ENCODE measurements at places on chromosomes 5 and 9. TPM values are rescaled to one million over a fixed set of nuclear protein-coding genes. Genes with fewer than 3 reads are reported as not detected.
A peak's percentile ranks its signal among the peaks of the same experiment; 100 is the strongest.

The SETX gene
- 34.8 TPM for total RNA-seq

The MOB3B gene
- 1.3 TPM for total RNA-seq

The FCHO2 gene
- total RNA-seq = 0.16 TPM

The FOXD1 gene
- total RNA-seq = 0.58 TPM

The WDR38 gene
- total RNA-seq = not detected

The LCN1 gene
- not detected for total RNA-seq

The LCN15 gene
- not detected for total RNA-seq

The CDH10 gene
- total RNA-seq = not detected

The LCN9 gene
- total RNA-seq = not detected

The HDHD3 gene
- 14.4 TPM for total RNA-seq

The SLC44A1 gene
- 7.4 TPM for total RNA-seq

The RNF224 gene
- total RNA-seq = not detected

The ZNG1E gene
- 55.1 TPM for total RNA-seq

The HTR4 gene
- not detected for total RNA-seq

The TIFAB gene
- total RNA-seq = not detected

The C5orf58 gene
- total RNA-seq = not detected

The EPB41L4B gene
- 0.74 TPM for total RNA-seq

The SPATA6L gene
- total RNA-seq = 0.44 TPM

The ITGA1 gene
- 9.9 TPM for total RNA-seq

GRCh38 chr5:173720286-173720952, 104.0 kb upstream of the BOD1 start:
- H3K4me1 ChIP-seq = no peaks in the 10 kb centered on the region
- peaks cover 13% of the 10 kb centered on the region for H3K27me3 ChIP-seq
- no peaks in the 10 kb centered on the region for H3K36me3 ChIP-seq
- DNase-seq = no peak

- DNase-seq = no peak
- peak overlapping the region; percentile 42 for H3K4me3 ChIP-seq
- H3K36me3 ChIP-seq = peaks cover 52% of the 10 kb centered on the region
These were observed 24.1 kb downstream of the AHRR start for GRCh38 chr5:345404-346195.

- peak; percentile 1 for DNase-seq
- H3K4me3 ChIP-seq = no peak overlapping the region
- no peaks in the 10 kb centered on the region for H3K27me3 ChIP-seq
- peaks cover 38% of the 10 kb centered on the region for H3K4me1 ChIP-seq
- H3K36me3 ChIP-seq = peaks cover 15% of the 10 kb centered on the region
These were observed 8.5 kb downstream of the GIN1 start for GRCh38 chr5:103111468-103111867.

- peaks cover 31% of the 10 kb centered on the region for H3K27me3 ChIP-seq
- H3K27ac ChIP-seq = no peak overlapping the region
- H3K36me3 ChIP-seq = no peaks in the 10 kb centered on the region
- no peak for DNase-seq
These were observed 86.7 kb upstream of the SLC30A5 start for GRCh38 chr5:69007163-69007562.

GRCh38 chr5:83927140-83927733, 206.6 kb upstream of the HAPLN1 start:
- no peak overlapping the region for H3K27ac ChIP-seq
- peaks cover 5% of the 10 kb centered on the region for H3K27me3 ChIP-seq

DNA sequence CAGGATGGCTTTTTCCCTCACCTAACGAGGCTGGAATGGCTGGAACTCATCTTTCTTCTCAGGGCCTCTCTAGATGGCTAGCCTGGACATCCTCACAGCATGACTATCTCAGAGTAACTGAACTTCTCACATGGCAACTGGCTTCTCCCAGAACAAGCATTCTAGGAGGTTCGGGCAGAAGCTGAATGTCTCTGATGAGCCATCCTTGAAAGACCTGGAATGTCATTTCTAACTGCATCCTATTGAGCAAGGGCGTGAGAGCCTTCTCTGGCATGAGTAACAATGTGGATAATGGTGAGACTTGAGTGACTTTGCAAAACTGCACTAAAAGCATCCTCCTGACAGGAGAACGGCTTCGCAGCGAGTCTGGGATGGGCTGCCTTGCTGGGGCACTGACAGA, 487.7 kb downstream of the MAT2B start:
- H3K27me3 ChIP-seq = no peaks in the 10 kb centered on the region
- no peak overlapping the region for H3K27ac ChIP-seq
- no peaks in the 10 kb centered on the region for H3K36me3 ChIP-seq
- no peaks in the 10 kb centered on the region for H3K4me1 ChIP-seq

GRCh38 chr5:105504-106070, 13.6 kb downstream of the PLEKHG4B start:
- DNase-seq = no peak
- no peaks in the 10 kb centered on the region for H3K36me3 ChIP-seq
- peaks cover 5% of the 10 kb centered on the region for H3K27me3 ChIP-seq
- H3K27ac ChIP-seq = no peak overlapping the region
- no peak overlapping the region for H3K4me3 ChIP-seq
- no peaks in the 10 kb centered on the region for H3K4me1 ChIP-seq

- H3K27ac ChIP-seq = peak overlapping the region; percentile 98
- H3K4me3 ChIP-seq = peak overlapping the region; percentile 88
- peaks cover 13% of the 10 kb centered on the region for H3K36me3 ChIP-seq
- peaks cover 27% of the 10 kb centered on the region for H3K27me3 ChIP-seq
- DNase-seq = peak; percentile 63
- H3K4me1 ChIP-seq = peaks cover 44% of the 10 kb centered on the region
These were observed 14.1 kb downstream of the TRIM7 start for GRCh38 chr5:181190711-181191525.

DNA sequence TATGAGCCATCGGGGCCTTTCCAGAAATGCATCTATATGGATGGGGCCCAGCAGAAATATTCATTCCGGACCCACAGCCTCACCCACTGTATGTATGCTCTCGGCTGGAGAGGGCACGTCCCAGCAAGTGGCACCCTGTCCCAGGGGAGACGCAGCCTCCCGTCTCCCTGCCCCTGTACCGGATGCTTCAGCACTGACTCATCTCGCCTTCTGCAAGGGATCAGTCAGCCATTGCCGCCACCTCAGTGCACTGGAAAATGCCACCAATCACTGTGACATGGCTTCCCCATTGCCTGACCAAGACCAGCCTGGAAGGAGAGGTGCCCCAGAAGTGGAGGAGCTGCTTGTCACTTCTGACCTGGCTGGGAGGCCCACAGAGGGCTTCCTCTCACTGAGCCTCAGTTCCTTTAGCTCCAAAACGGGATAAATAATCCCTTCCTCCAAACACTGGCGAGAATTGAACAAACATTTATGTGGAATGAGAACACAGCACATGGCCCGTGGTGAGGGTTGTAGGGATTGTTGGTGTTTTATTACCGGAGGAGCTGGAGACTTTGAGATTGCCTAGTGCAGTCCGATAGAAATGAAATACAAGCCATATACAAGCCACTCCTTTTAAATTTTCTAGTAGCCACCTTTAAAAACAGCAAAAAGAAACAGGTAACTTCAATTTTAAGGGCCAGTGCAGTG, 43.9 kb upstream of the ORM1 start:
- no peaks in the 10 kb centered on the region for H3K36me3 ChIP-seq
- H3K27me3 ChIP-seq = no peaks in the 10 kb centered on the region
- H3K4me1 ChIP-seq = peaks cover 2% of the 10 kb centered on the region

DNA sequence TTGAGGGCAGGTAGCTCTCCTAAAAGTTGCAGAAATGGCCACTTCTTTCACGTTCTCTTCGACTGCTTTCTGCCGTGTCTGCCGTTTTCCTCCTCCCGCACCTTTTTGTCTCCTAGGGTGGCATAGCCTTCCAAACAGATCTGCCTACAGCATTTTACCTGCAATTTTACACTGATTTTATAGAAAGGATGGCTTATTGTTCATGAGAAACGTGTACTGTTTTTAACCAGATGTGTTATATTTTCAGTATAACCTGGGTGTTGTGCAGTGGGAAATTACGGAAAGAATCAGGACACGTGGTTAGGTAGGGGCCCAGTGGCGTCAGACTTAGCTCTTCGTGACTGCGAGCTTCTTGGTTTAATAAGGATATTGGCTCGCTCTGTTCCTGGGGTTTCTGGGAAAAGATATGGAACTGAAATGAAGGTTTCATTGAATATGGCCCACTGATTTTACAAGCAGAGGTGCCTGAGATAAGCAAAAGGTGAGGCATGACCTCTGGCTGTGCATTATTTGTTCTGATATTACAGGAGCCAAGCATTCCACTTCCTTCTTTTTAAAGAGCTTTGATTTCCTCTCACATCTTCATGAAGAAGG, 43.7 kb upstream of the PRSS3 start:
- H3K4me3 ChIP-seq = no peak overlapping the region
- no peak for DNase-seq
- H3K36me3 ChIP-seq = no peaks in the 10 kb centered on the region

- no peak overlapping the region for H3K27ac ChIP-seq
- no peaks in the 10 kb centered on the region for H3K4me1 ChIP-seq
- DNase-seq = no peak
- no peaks in the 10 kb centered on the region for H3K36me3 ChIP-seq
- H3K4me3 ChIP-seq = no peak overlapping the region
These were observed 80.5 kb downstream of the NREP start for GRCh38 chr5:111676466-111676865.

GRCh38 chr5:5384660-5385330, 37.7 kb upstream of the ICE1 start:
- no peaks in the 10 kb centered on the region for H3K36me3 ChIP-seq
- H3K27me3 ChIP-seq = no peaks in the 10 kb centered on the region
- no peak overlapping the region for H3K27ac ChIP-seq
- no peak overlapping the region for H3K4me3 ChIP-seq
- DNase-seq = no peak

DNA sequence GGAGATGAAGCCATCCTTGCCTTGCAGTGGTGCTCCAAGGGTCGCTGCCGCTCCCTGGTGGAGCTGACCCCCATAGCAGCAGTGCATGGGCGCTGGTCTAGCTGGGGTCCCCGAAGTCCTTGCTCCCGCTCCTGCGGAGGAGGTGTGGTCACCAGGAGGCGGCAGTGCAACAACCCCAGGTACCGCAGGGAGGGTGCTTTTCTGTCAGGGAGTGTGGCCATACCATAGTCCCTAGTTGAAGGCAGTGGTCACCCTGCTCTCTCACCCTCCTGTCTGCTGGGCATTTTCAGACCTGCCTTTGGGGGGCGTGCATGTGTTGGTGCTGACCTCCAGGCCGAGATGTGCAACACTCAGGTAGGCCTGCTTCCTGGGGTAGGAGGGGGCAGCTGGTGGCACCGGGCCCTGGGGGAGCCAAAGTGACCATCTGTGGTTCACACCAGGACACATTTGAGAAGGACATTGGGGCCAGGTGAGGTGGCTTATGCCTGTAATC, 11.2 kb downstream of the ADAMTS13 start:
- H3K4me1 ChIP-seq = no peaks in the 10 kb centered on the region
- peaks cover 15% of the 10 kb centered on the region for H3K27me3 ChIP-seq
- no peak for DNase-seq
- H3K36me3 ChIP-seq = no peaks in the 10 kb centered on the region

DNA sequence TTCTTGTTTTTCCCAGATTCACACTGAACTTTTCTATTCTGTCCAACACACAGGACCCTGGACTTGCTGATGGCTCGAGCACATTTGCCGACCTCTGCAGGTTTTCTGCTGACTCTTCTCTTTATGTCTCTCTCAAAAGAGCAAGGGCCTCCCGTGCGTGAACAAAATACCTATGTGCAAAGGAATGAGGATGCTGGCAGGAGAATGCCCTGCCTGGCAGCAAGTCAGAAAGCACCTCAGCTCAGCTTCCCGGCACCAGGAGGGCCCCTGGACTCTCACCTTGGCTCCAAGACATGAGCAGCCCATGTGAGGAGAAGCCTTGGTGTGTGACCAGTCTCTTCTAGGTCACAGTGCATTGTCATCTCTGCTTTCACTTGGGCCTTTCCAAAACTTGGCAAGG, 36.1 kb downstream of the PAPPA start:
- no peak for DNase-seq
- H3K4me1 ChIP-seq = no peaks in the 10 kb centered on the region
- H3K27me3 ChIP-seq = peaks cover 4% of the 10 kb centered on the region
- no peak overlapping the region for H3K4me3 ChIP-seq
- no peaks in the 10 kb centered on the region for H3K36me3 ChIP-seq
- H3K27ac ChIP-seq = no peak overlapping the region

DNA sequence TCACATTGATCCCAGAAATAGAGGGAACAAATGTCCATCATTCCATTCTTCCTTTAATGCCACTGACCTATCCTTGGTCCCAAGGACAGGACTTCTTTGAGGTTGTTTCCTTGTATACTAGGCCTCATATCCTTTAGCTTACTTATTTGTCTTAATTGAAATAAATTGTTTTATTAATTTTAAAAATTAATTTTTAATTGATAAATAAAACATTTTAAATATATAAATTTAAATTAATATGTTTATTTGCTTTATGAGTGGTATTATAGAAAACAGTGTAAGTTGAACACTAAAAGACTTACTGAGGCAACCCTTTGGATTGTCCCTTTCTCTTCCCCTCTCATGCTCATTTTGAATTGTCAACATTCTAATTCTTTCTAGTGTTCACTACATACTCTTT, 556.9 kb upstream of the NUDT12 start:
- no peaks in the 10 kb centered on the region for H3K36me3 ChIP-seq
- H3K27me3 ChIP-seq = no peaks in the 10 kb centered on the region
- H3K4me1 ChIP-seq = no peaks in the 10 kb centered on the region

GRCh38 chr9:91800473-91801030, 149.5 kb downstream of the ROR2 start:
- no peaks in the 10 kb centered on the region for H3K36me3 ChIP-seq
- peaks cover 10% of the 10 kb centered on the region for H3K4me1 ChIP-seq
- no peak for DNase-seq
- H3K27me3 ChIP-seq = peaks cover 3% of the 10 kb centered on the region
- H3K4me3 ChIP-seq = no peak overlapping the region
- H3K27ac ChIP-seq = no peak overlapping the region

GRCh38 chr5:109105631-109106267, 304.0 kb downstream of the PJA2 start:
- H3K36me3 ChIP-seq = no peaks in the 10 kb centered on the region
- no peaks in the 10 kb centered on the region for H3K4me1 ChIP-seq
- DNase-seq = no peak
- no peak overlapping the region for H3K4me3 ChIP-seq

GRCh38 chr5:150159741-150160179, 4.1 kb upstream of the PDGFRB start:
- no peak overlapping the region for H3K27ac ChIP-seq
- DNase-seq = no peak
- no peak overlapping the region for H3K4me3 ChIP-seq

GRCh38 chr5:143113461-143113860, 290.0 kb downstream of the NR3C1 start:
- no peaks in the 10 kb centered on the region for H3K27me3 ChIP-seq
- no peak for DNase-seq
- H3K27ac ChIP-seq = no peak overlapping the region
- no peak overlapping the region for H3K4me3 ChIP-seq
- peaks cover 17% of the 10 kb centered on the region for H3K4me1 ChIP-seq

- no peak for DNase-seq
- no peaks in the 10 kb centered on the region for H3K36me3 ChIP-seq
- H3K4me3 ChIP-seq = peak overlapping the region; percentile 38
These were observed 29.8 kb upstream of the GZMA start for GRCh38 chr5:55072666-55073065.

DNA sequence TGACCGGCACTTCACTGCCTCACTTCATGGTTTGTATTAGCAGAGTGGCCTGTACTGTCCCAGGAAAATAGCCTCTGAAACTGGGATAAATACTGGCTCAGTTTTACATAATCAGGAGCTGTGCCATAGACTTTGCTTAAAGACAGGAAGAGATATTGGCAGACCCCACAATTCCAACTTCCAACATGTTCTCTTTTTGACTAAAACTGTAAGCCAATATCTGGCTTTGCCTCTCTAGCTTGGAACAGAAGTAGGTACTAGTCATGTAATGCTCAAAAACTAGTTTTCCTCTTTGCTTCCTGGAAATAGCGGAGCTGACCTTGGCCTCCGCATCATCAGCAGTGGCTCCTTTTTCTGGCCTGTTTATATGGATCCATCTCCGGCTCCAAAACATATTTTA, 276.9 kb downstream of the CDH9 start:
- no peaks in the 10 kb centered on the region for H3K36me3 ChIP-seq
- no peaks in the 10 kb centered on the region for H3K27me3 ChIP-seq
- no peaks in the 10 kb centered on the region for H3K4me1 ChIP-seq
- no peak overlapping the region for H3K27ac ChIP-seq

Measured in activated naive CD8-positive, alpha-beta T cell treated with anti-CD3 and anti-CD28 coated beads for 36 hours (primary cell).